ENCODE measurements at places on chromosomes 1 and 21.
A peak's percentile ranks its signal among the peaks of the same experiment; 100 is the strongest.

- no peak for DNase-seq
These were observed 100.2 kb downstream of the OMA1 start for GRCh38 chr1:58446368-58446767.

GRCh38 chr1:62011006-62011405 lies 183.6 kb upstream of the L1TD1 start:
- no peak for DNase-seq

DNA sequence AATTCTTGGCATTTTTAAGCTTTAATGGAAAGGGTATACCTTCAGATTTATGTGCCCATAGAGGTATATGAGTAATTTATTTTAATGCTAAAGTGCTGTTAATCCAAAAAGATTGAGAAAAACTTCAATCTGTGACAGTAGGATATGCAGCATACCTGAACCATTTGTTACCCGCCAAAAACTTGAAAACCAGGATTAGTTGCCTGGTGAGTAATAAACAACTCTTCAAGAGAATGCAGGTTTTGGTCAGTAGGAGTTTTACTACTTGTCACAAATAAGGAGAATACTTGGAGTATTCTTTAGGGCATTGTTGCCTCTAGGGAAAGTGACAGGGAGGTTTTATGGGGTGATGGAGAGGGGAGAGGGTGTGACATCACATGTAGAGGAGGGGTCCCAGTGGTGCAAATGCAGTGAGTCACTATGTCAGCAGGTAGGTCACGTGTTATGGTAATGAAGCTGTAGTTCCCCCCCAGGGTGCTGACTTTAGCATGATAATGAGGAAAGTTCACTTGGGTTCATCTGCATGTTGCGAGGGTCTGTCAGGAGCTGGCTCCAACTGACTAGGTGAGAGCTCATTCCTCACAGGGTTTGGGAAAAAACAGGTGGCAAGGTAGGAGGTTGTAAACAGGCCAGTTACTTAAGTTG lies 23.1 kb downstream of the USP25 start:
- DNase-seq: no peak

DNA sequence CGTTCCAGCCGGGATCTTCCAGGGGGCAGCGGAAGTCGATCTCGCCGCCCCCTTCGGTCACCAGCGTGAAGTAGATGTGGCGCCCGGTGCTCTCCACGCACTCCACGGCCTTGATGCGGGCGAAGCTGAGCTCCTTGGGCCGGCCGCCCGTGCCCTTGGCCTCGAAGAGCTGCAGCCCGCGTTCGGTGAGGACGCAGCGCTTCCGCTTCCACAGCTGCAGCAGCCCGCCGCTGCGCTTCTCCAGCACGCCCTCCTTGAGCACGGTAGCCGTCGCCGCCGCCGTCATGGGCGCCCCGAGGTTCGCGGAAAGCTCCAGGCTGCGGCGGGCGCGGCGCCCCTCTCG lies 516 bp downstream of the PHLDA3 start:
- no peak for DNase-seq

DNA sequence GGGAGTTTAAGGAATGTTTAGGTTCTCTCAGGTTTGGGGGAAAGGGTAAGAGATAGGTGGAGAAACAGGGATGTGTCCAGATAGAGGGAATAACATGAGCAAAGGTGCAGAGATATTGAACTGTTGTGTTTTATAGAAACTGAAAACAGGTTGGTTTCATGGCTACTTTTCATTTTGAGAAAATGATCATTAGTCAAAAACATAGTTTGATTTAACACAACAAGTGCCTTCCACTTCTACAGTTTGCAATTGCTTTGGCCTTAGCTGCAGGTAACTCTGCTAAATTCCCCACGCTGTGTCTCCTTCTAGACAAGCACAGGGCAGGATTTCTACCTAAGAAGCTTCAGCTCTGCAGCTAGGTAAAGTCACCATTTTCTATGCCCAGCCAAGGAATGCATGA lies 124.9 kb downstream of the RGS2 start:
- no peak for DNase-seq

DNA sequence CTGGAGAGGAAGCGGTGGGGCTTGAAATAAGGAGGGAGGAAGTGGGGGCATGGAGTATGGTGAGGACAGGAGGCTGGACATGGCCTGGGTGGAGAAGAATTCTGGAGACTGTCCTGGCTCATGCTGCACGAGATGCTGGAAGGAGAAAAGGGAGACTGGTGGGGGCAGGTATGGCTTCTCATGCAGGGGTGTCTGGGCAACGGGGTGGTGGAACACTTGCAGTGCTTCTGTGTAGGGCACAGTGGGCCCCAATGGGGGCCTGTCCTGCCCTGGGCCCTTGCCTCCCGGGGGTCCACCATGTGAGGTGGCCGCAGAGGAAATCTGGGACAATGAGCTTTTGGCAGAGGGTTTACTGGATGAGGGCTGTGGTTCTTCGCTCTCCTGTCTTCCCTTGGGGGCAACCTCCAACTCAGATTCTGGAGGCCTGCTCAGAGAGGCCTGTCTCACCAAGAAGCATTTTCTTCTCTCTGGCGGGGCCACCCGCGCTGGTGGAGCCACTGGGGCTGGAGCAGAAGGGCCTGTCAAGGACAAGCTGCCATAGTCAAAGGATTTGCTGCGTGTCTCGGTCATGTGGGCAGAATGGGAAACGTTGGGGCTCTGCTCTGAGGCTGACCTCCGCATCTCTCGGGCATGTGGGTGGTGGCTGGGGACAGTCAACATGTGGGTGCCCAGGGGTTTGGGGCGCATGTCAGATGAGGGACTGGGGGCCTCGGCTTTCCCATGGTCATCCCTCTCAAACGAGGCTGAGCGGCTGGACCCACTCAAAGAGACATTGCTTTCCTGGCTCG lies 96.9 kb upstream of the EDN2 start:
- DNase-seq: no peak

DNA sequence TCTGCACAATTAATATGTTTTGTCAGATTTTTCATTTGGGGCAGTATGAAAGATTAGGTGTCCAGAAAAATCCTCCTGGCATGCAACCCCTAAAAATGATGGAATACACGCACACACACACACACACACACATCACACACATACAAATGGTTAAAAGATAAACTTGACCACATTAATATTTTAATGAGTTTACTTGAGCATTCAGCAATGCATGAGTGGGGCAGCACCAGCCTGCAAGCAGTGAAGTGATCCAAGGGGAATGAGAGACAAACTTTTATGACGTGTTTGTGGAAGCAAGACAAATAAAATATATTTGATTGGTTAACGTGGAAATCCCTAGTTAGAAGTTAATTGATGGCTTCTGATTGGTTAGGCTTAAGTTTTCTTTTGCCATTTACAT lies 29.1 kb upstream of the SOAT1 start:
- DNase-seq: no peak

GRCh38 chr1:223378754-223379153 lies 14.5 kb upstream of the CCDC185 start:
- DNase-seq: no peak

DNA sequence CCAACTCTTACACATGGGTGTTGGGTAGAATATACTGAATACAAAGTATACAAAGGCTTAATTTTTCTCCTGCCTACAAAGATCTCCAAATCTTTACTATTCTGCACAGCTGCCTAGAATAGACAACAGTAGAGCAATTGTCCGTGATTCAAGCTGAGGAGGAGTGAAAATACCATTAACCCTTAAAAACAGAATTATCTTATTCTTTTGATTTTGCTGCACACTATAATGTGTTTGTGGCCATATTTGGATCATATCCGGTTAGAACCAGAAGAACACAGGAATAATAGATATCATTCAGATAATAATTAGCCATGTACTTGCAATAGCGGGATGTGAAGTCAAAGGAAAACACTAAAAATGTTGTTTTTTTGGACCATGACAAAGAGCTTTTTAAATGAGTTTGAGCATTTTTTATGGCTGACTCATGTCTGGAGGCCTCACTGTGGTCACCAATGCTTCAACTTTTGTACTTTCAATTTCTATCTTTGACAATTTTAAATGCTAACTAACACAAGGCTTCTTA lies 197.6 kb upstream of the FOXD3 start:
- no peak for DNase-seq

- DNase-seq: no peak
These were observed 121.2 kb upstream of the SGIP1 start for GRCh38 chr1:66412704-66413103.

DNA sequence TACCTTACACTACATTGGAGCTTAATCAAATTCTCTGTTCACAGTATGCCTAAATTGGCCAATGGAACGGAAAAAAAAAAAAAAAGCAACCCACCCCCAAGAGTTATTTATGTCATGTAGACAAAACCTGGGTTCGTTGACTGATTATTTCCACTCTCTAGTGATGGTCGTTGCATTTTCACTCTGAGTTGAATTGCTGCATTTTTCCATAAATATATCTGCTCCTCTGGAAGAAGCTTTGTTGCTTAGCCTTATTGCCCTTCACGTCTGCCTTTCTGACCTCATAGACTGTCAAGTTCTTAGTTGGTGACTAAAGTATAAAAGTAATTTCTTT lies 90.2 kb upstream of the RUNX1 start:
- no peak for DNase-seq

- DNase-seq: no peak
These were observed at the start of gene SLC30A10 for GRCh38 chr1:219927956-219928790. TSS of gene SLC30A10 (minus strand) at chr1:219928557. CDS start at chr1:219928440, 117 bp downstream.

DNA sequence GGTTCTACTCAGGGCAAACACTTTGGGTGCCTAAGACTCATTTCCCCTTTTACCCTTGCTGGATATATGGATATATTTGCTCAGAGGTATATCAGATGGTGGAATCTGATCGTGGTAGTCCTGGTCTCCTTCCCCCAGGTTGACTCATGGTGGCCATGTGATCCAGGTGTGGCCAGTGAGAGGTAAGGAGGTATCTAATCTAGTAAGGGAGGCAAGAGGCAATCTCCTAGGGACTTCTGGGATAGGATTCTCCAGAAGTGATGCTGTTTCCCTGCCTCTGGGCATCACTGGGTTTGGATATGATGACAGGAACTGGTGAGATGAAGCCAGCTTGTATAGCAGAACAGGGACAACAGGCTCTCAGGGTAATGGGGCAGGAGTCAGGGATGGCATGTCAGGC lies 8.5 kb upstream of the DENND2D start:
- no peak for DNase-seq

DNA sequence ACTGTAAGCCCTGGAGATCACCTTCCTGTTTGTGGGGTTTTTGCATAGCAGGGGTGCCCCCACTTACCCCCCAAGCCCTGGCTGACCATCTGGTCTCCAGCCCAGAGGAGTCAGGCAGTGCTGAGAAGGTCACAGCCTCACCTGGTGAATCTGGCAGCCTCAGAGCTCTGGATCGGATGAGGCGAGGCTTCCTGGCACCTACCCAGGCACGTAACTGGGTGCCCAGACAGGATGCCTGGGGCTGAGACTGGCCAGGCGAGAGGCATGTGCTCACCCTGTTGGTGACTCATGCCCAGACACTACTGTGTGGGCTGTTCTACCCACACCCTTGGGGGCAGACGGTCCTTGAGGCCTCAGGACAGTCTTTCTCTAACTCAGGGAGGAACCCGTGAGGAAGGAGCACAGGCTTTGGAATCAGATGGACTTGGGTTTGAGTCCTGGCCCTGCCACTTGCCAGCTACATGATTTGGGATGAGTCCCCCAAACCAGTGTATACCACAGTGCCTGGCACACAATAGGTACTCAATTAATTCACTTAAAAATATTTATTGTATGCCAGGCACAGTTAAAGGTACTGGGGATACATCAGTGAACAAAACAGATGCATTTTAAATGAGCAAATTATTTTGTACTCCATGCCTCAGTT lies 15.1 kb upstream of the PADI3 start:
- DNase-seq: no peak

- no peak for DNase-seq
These were observed 9.8 kb downstream of the MTARC1 start for GRCh38 chr1:220796530-220796929.

DNA sequence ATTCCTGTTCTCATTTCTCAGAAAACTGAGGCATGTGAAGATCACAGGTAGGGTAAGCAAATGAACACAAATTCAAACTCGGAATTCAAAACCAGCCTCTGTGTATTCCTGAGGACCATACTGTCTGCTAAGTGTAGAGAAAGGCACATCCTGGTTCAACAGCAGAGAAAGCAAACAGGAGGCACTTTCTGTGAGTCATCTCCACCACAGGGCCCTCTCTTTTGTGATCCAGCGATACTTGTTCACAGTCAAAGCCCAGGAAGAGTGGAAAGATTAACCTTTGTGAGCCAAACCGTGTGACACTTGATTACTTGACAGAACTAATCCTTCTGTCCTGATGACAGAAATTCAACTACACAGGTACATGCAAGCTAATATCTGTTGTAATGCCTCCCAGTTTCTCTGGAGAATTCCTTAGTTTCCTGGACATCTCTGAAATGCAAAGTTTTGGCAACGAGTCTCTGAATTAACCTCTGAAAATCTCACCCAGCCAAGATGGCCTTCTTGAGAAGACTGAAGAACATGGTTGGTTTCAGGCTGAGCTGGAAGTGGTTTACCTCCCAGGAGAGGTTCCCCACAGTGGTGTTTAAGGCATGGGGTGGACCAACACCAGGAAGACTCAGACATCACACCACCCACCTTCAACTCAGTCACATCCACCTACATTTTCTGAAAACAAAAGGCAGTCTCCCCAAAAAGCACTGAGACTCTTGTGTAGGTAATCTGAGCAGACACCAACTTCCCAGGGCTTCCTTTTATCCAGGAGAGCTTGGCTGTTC lies 98.2 kb upstream of the ERG start:
- no peak for DNase-seq

GRCh38 chr1:230028602-230029223 lies 38.3 kb upstream of the GALNT2 start:
- no peak for DNase-seq

GRCh38 chr1:46527474-46528296 lies 23.8 kb downstream of the KNCN start:
- peak; percentile 38 for DNase-seq

DNA sequence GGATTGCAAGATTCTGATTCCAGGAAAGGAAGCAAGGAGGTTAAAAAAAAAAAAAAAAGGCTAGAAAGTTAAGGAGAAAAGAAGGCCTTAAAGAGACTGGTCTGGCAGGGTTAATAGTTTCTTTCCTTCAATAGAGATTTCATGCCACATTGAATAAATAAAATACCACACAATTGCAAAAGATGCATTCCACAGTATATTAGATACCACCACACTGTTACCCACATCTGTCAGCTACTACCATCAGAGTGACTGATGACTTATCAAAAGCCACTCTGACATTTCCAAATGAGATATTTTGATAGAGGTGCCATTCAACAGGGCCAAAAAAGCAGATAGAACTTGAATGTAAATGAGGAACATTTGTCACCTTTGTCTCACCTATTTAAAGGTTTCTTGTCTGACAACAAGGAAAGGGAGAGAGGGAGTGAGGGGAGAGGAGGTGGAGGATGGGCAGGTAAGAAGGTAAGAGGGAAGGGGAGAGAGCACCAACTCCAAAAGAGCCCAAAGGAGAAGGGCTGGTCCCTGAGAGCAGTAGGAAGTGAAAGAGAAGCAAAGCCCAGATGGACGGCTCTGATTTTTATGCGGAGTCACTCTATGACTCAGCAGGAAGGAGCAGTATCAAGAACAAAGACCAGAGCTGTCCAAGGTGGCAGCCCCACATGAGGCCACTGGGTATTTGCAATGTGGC lies 38.3 kb downstream of the LRRN2 start:
- DNase-seq: no peak

GRCh38 chr1:167808104-167808503 lies 86.3 kb downstream of the MPZL1 start:
- DNase-seq: no peak

All from effector memory CD4-positive, alpha-beta T cell (primary cell).